ENCODE measurements at places on chromosomes 2 and 18. TPM values are rescaled to one million over a fixed set of nuclear protein-coding genes. Genes with fewer than 3 reads are reported as not detected.

- no peak for DNase-seq
Observed at GRCh38 chr2:68768461-68768860, 33.9 kb downstream of the ARHGAP25 start.

GRCh38 chr2:11109002-11109401 is 46.3 kb upstream of the SLC66A3 start:
- no peak for DNase-seq

- no peak for DNase-seq
Observed at GRCh38 chr2:20361893-20362292, 11.2 kb upstream of the PUM2 start.

DNA sequence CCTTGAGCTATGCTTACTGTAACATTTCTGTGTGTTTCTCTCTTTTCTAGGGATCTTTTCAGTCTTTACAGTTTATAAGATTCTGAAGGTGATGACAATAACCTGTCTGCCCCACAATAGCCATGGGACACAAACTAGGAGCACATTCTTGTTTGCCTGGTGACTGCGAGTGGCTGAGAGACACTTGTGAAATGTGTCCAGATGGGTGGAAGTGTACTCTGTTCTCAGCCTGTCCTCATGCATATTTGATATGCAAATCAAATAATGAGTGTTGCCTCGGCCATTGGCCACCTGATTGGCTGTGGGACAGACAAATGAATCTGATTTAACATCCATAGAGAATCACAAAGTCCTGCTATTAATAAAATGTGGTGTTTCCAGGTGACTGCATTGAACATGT is 246.2 kb downstream of the HNMT start:
- no peak for DNase-seq

TSPYL6 gene
- total RNA-seq = not detected

LRP1B gene
- total RNA-seq = 4.3 TPM
